CD4-positive, alpha-beta T cell (primary cell): ENCODE measurements at places on chromosomes 6 and 20.
A peak's percentile ranks its signal among the peaks of the same experiment; 100 is the strongest.

DNA sequence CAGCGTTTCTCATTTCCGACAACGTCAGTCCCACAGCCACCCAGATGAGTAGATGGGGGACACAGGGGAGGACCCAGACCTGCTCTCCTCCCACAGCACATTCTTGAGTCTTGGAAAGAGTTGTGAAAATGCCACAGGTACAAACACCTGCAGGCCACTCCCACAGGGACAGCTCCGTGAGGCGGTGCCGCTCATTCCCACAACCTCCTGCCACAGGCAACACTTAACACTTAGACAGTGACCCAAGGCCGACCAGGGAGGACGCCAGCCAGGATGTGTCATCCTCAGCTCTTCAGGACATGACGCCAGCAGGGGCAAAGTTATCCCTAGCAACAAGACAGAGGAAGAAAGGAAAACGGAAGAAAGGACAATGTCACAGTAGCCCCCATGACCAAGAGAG, 22.9 kb upstream of the HLA-B start:
- no peak for DNase-seq

GRCh38 chr20:38892091-38892981, 33.9 kb upstream of the FAM83D start:
- no peak for DNase-seq

DNA sequence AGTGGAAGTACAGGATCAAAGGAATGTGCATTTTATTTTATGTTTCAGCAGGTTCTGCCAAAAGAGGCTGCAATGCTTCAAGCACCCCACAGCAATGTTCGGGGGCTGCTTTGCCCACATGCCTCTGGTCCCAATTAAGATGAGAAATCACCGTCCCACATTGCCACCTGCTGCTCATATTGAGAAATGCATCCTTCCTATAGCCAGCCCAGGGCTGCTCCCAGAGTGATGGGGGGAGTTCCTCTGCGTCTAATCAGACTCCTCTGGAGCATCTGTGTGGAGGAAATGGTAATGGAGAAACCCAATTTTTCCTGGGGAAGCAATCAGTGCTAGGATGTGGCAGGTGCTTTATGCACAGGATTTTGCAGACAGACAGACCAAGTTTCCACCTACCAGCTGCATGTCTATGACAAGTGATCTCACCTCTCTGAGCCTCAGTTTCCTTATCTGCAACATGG, 33.7 kb downstream of the PTGIS start:
- DNase-seq: peak; percentile 52

DNA sequence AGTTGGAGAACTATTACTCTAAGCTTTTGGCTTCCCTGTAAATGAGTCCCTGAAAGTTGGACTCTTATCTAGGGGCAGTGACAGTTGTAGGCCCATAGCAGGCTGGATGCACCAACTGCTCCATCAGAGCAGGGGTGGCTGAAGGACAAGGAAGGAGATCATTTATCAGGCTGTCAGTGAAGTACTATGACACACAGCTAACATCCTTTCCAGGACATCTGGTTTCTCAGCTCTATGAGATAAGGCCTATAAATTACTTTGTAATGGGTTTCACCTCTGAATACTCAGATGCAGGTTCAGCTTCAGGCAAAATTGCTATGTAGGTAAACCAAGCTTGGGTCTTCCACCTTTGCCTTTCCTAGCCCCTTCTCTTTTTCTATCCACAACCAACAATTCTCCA, 468.5 kb downstream of the KIF16B start:
- DNase-seq: no peak

GRCh38 chr20:50218987-50219435, 28.4 kb downstream of the CEBPB start:
- no peak for DNase-seq

DNA sequence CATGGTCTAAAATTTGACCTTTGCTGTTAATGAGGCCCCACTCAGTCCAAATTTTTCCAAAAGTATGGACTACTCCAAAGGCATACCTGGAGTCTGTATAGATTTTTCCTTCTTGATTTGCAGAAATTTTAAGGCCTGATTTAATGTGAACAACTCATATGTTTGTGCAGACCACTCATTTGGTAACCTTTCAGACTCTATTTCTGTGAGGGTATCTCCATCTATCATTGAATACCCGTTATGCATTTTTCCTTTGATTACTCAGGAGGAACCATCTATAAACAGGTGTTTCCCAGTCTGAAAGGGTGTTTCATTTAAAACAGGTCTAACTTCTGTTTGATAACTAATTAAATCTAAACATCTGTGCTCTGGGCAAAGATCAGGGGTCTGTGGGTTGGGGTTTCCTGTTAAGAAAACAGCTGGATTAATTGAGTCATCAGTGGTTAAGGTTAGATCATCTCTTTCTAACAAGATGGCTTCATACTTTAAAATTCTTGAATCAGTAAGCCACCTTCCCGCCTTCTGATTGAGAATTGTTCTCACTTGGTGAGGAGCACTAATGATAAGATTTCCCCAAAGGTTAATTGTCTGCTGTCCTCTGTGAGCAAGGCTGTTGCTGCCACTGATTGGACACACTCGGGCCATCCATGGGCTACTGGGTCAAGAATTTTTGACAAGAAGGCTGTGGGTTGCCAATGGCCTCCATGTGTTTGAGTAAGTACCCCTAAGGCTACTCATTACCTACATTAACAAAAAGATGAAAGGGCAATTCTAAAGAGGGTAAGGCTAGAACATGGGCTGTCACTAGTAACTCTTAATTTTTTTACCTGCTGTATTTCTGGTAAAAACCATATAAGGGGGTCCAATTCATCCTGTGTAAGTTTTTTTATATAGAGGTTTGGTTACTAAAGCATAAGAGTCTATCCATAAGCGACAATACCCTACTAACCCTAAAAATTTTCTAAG, 24.1 kb downstream of the HLA-B start:
- no peak for DNase-seq

DNA sequence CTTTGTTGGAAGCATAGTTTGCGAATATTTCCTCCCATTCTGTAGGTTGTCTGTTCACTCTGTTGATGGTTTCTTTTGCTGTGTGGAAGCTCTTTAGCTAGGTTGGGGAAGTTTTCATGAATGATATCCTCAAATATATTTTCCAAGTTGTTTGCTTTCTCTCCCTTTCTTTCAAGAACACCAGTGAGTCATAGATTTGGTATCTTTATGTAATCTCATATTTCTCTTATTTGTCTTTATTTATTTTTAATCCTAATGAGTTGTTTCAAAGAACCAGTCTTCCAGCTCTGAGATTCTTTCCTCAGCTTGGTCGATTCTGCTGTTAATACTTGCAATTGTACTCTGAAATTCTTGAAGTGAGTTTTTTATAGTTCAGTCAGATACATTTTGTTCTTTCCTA, 628.0 kb upstream of the ID4 start:
- DNase-seq: no peak
